Neuronal stem cell (in vitro differentiated cells): ENCODE measurements at places on chromosomes 2 and 18.

- peak; percentile 24 for DNase-seq
- H3K4me3 ChIP-seq: no peak overlapping the region
- no peak overlapping the region for H3K27ac ChIP-seq
- H3K36me3 ChIP-seq: no peaks in the 10 kb centered on the region
Measured at GRCh38 chr2:206876216-206876860, 63.0 kb upstream of the CPO start.

DNA sequence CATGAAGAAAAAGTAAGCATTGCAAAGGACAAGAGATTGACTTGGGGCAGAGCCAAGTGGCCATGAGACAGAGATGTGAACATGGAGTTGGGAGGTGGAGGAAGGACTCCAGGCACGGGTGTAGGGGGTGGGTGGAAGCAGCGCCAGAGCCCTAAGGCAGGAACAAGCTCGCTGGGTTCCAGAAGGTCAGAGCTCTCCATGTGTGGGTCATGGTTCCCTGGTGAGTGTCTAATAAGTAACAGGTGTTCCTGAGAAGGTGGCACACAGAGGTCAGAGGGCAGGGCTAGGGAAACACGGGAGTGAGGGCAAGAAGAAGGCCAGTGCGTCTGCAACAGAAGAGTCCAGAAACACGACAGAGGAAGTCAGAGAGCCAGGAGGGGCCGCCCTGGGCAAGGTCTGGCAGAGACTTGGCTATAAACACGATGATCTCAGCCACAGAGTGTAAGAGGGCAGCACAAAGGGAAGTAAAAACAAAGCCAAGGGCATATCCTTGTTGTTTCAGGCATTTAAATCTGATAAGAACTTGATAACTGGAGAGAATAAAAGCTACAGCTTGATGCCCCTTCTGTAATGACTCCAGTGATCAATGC, 260.8 kb downstream of the TGIF1 start:
- H3K27me3 ChIP-seq: no peaks in the 10 kb centered on the region
- H3K4me1 ChIP-seq: peaks cover 17% of the 10 kb centered on the region
- H3K4me3 ChIP-seq: no peak overlapping the region
- no peak for DNase-seq
- no peak overlapping the region for H3K27ac ChIP-seq

GRCh38 chr2:12107321-12107720, 360.9 kb downstream of the LPIN1 start:
- no peaks in the 10 kb centered on the region for H3K36me3 ChIP-seq
- H3K4me3 ChIP-seq: no peak overlapping the region
- DNase-seq: no peak
- H3K4me1 ChIP-seq: peaks cover 5% of the 10 kb centered on the region
- H3K27ac ChIP-seq: no peak overlapping the region

- peaks cover 18% of the 10 kb centered on the region for H3K4me1 ChIP-seq
- no peak for DNase-seq
- no peaks in the 10 kb centered on the region for H3K27me3 ChIP-seq
- H3K27ac ChIP-seq: no peak overlapping the region
Measured at GRCh38 chr2:109352898-109353689, 224.1 kb downstream of the SH3RF3 start.

GRCh38 chr2:233133239-233133638, 73.1 kb downstream of the INPP5D start:
- no peak overlapping the region for H3K4me3 ChIP-seq
- DNase-seq: no peak
- no peaks in the 10 kb centered on the region for H3K27me3 ChIP-seq
- H3K27ac ChIP-seq: no peak overlapping the region
- no peaks in the 10 kb centered on the region for H3K4me1 ChIP-seq

GRCh38 chr2:46856336-46856735, 59.3 kb downstream of the MCFD2 start:
- DNase-seq: no peak
- H3K27me3 ChIP-seq: no peaks in the 10 kb centered on the region
- no peak overlapping the region for H3K27ac ChIP-seq
- H3K4me1 ChIP-seq: no peaks in the 10 kb centered on the region

DNA sequence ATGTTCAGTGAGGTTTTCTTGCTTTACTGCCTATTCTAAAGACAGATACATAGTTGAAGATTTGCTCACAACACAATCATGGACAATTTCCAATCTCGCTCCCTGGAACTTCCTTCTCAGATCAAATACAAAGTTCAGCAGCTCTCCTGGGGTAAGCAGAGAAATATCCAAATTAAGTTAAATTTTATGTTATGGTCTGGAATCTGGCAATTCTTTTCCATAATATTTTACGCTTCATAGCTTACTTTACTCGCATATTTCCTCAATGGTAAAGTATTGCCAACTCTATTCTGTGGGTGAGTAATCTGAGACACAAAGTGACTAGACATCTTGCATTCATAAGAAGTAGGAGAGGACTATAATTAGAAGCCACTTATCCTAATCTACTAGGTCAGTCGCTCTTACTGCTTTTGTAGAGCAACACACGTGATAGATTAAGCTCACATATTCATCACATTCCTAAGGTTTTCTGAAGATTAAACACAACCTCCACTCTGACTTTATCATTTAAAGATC, 529.4 kb downstream of the CCDC85A start:
- H3K27me3 ChIP-seq: no peaks in the 10 kb centered on the region
- H3K27ac ChIP-seq: no peak overlapping the region
- no peaks in the 10 kb centered on the region for H3K4me1 ChIP-seq
- H3K4me3 ChIP-seq: no peak overlapping the region
- no peak for DNase-seq
- no peaks in the 10 kb centered on the region for H3K36me3 ChIP-seq

DNA sequence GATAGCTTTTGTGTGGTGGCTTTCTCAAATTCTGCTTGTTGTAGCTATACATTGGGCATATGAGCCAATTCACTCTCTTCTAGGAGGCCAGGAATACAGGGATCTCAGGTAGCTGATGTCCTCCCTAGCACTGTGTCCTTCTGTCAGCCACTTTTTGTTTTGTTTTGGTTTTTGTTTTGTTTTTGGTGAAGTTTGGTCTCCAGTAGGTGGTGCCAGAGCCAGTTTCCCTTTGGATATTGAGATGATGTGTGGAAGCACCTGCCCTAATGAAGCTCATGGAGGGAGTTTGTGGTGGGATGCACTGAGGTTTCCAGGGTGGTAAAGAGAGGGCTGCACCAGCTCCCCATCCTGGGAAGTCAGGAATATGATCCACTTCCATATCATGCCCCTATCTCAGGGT, 100.5 kb upstream of the VWC2L start:
- H3K4me1 ChIP-seq: no peaks in the 10 kb centered on the region
- H3K27me3 ChIP-seq: no peaks in the 10 kb centered on the region
- no peak overlapping the region for H3K4me3 ChIP-seq
- H3K36me3 ChIP-seq: no peaks in the 10 kb centered on the region
- H3K27ac ChIP-seq: no peak overlapping the region

- no peaks in the 10 kb centered on the region for H3K36me3 ChIP-seq
- H3K27me3 ChIP-seq: no peaks in the 10 kb centered on the region
- H3K4me3 ChIP-seq: no peak overlapping the region
Measured at GRCh38 chr2:179478771-179479170, 214.1 kb upstream of the SESTD1 start.

- H3K36me3 ChIP-seq: no peaks in the 10 kb centered on the region
- no peak for DNase-seq
- peaks cover 1% of the 10 kb centered on the region for H3K4me1 ChIP-seq
- H3K27ac ChIP-seq: no peak overlapping the region
- no peak overlapping the region for H3K4me3 ChIP-seq
Measured at GRCh38 chr2:148167241-148167766, 146.4 kb downstream of the MBD5 start.

- no peaks in the 10 kb centered on the region for H3K36me3 ChIP-seq
- H3K27ac ChIP-seq: peak overlapping the region; percentile 41
- H3K27me3 ChIP-seq: no peaks in the 10 kb centered on the region
- H3K4me1 ChIP-seq: peaks cover 4% of the 10 kb centered on the region
Measured at GRCh38 chr18:38459131-38459994, 893.8 kb upstream of the CELF4 start.

GRCh38 chr2:110149330-110150220, 34.0 kb upstream of the MALL start:
- no peak overlapping the region for H3K4me3 ChIP-seq
- H3K4me1 ChIP-seq: no peaks in the 10 kb centered on the region
- no peak for DNase-seq
- H3K36me3 ChIP-seq: no peaks in the 10 kb centered on the region
- H3K27me3 ChIP-seq: no peaks in the 10 kb centered on the region
